ENCODE measurements at places on chromosomes 11 and 22. TPM values are rescaled to one million over a fixed set of nuclear protein-coding genes. Genes with fewer than 3 reads are reported as not detected.

The SF1 gene
- total RNA-seq = 89.6 TPM

The OR8A1 gene
- not detected for total RNA-seq

The RBMXL2 gene
- total RNA-seq = not detected

The POU2F3 gene
- total RNA-seq = not detected

The MRGPRE gene
- total RNA-seq = not detected

The SLC6A5 gene
- total RNA-seq = not detected

The PLAAT5 gene
- not detected for total RNA-seq

The KDELR3 gene
- 18.1 TPM for total RNA-seq

The SNX32 gene
- total RNA-seq = 0.52 TPM

The PHETA2 gene
- 26.2 TPM for total RNA-seq

The TBX1 gene
- 38.6 TPM for total RNA-seq

The LRRC10B gene
- total RNA-seq = 0.11 TPM

The SLC25A45 gene
- total RNA-seq = 1.3 TPM

The USP47 gene
- 81.1 TPM for total RNA-seq

The SCGB1D2 gene
- not detected for total RNA-seq

The PNPLA5 gene
- not detected for total RNA-seq

The CATSPERZ gene
- total RNA-seq = 0.11 TPM

The OR8G5 gene
- total RNA-seq = not detected

The OR52H1 gene
- 0.09 TPM for total RNA-seq

The NXPE4 gene
- total RNA-seq = not detected

The TUBA8 gene
- 0.33 TPM for total RNA-seq

The TRIM3 gene
- 17.4 TPM for total RNA-seq

The LMNTD2 gene
- total RNA-seq = 1.7 TPM

The RAB3IL1 gene
- total RNA-seq = 6.3 TPM

The HTR3A gene
- total RNA-seq = not detected

The C11orf87 gene
- not detected for total RNA-seq

The GLYATL2 gene
- under 0.01 TPM for total RNA-seq

The IGSF22 gene
- total RNA-seq = 0.33 TPM

The ACRV1 gene
- not detected for total RNA-seq

The CARNS1 gene
- 0.22 TPM for total RNA-seq

The SLC5A4 gene
- 5.7 TPM for total RNA-seq

The ART5 gene
- total RNA-seq = not detected

The ZNF195 gene
- total RNA-seq = 10.0 TPM

The SYT8 gene
- total RNA-seq = not detected

The CASTOR1 gene
- 8.1 TPM for total RNA-seq

The OR8D4 gene
- not detected for total RNA-seq

The CECR2 gene
- under 0.01 TPM for total RNA-seq

The ZFPL1 gene
- total RNA-seq = 16.4 TPM

The CDCA5 gene
- 2.0 TPM for total RNA-seq

The OR52I1 gene
- not detected for total RNA-seq

The CCDC87 gene
- 0.17 TPM for total RNA-seq

The SERPING1 gene
- total RNA-seq = not detected

The TBRG1 gene
- total RNA-seq = 17.6 TPM

The LYVE1 gene
- total RNA-seq = 208 TPM

The SCGB2A2 gene
- not detected for total RNA-seq

The OR5AP2 gene
- not detected for total RNA-seq

The EFCAB6 gene
- 0.22 TPM for total RNA-seq

The CD151 gene
- total RNA-seq = 587 TPM

The FOLR1 gene
- total RNA-seq = not detected

The TRIM66 gene
- total RNA-seq = 8.2 TPM

The APLP2 gene
- 1,888 TPM for total RNA-seq

The APLNR gene
- total RNA-seq = not detected

All from dermis lymphatic vessel endothelial cell (primary cell).